ENCODE measurements at places on chromosomes 11 and 22. TPM values are rescaled to one million over a fixed set of nuclear protein-coding genes. Genes with fewer than 3 reads are reported as not detected.

Gene ASRGL1
- 30.5 TPM for total RNA-seq

Gene APOBEC3B
- total RNA-seq: 13.6 TPM

Gene SLC22A8
- not detected for total RNA-seq

Gene LRRC74B
- not detected for total RNA-seq

Gene TUB
- 3.9 TPM for total RNA-seq

Gene DENND5A
- 116 TPM for total RNA-seq

Gene SLC17A6
- total RNA-seq: not detected

Gene ARHGAP8
- not detected for total RNA-seq

Gene TREH
- not detected for total RNA-seq

Gene OR52R1
- total RNA-seq: not detected

Gene DSCAML1
- not detected for total RNA-seq

Gene CATSPER1
- 1.0 TPM for total RNA-seq

Gene PDE2A
- total RNA-seq: 14.8 TPM

Gene GAS2
- 0.37 TPM for total RNA-seq

Gene GGT1
- total RNA-seq: 1.8 TPM

Gene VWCE
- total RNA-seq: 14.8 TPM

Gene PHOX2A
- not detected for total RNA-seq

Gene CAPN5
- 15.0 TPM for total RNA-seq

Gene OR2AG1
- not detected for total RNA-seq

Gene CD248
- total RNA-seq: not detected

Gene KCNJ1
- not detected for total RNA-seq

Gene OR5T3
- not detected for total RNA-seq

Gene SHISA8
- total RNA-seq: not detected

Gene POTEH
- total RNA-seq: not detected

Gene TBX10
- total RNA-seq: not detected

Gene PPARA
- total RNA-seq: 10.7 TPM

Gene TYR
- total RNA-seq: not detected

Gene ASCL2
- total RNA-seq: not detected

Gene MUC5B
- total RNA-seq: not detected
